Stimulated activated CD4-positive, alpha-beta T cell treated with anti-CD3 and anti-CD28 coated beads, Interleukin-12 subunit alpha, Interleukin-12 subunit beta, amount 100 ng/mL, for 4 hours (primary cell): ENCODE measurements at places on chromosomes 4 and X.

DNA sequence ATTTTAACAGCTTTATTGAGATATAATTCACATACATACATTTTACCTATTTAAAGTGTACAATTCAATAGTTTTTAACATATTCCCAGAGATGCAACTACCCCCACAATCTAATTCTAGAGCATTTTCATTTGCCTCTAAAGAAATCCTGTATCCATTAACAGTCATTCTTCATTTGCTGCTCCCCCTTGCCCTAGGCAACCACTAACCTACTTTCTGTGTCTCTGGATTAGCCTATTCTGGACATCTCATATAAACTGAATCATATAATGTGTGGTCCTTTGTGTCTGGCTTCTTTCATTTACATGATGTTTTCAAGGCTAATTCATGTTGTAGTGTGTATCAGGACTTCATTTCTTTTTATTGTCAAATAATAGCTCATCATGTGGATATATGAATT lies 105.1 kb upstream of the GRPR start:
- DNase-seq = no peak

DNA sequence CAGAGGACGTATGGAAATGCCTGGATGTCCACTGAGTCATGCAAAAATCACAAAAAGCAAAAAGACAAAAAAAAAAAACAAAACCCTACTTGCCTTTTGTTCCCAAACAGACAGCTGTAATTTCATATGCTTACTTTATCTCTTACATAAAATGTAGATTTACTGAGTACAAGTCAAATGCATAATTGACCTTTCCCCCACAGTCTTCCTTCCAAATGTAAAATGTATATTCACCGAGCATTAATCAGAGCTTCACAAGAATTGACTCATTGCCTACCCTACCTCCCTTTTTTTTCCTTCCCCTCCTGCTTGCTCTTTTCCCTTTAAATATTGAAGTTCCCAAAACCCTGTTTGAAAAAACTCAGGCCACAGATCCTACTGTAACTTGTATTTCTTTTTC lies 32.5 kb upstream of the TMPRSS11B start:
- no peak for DNase-seq

GRCh38 chr4:169682372-169683047 lies 62.1 kb downstream of the CLCN3 start:
- DNase-seq = no peak

- no peak for DNase-seq
These were observed 89.4 kb downstream of the AMMECR1 start for GRCh38 chrX:110228453-110228852.

- no peak for DNase-seq
These were observed 13.2 kb downstream of the GALNT7 start for GRCh38 chr4:173181848-173182247.

- no peak for DNase-seq
These were observed 77.5 kb downstream of the MSN start for GRCh38 chrX:65744965-65745364.

- no peak for DNase-seq
These were observed 12.5 kb downstream of the RASGEF1B start for GRCh38 chr4:81459228-81459627.

- DNase-seq = no peak
These were observed 29.9 kb downstream of the C4orf51 start for GRCh38 chr4:145709843-145710242.

DNA sequence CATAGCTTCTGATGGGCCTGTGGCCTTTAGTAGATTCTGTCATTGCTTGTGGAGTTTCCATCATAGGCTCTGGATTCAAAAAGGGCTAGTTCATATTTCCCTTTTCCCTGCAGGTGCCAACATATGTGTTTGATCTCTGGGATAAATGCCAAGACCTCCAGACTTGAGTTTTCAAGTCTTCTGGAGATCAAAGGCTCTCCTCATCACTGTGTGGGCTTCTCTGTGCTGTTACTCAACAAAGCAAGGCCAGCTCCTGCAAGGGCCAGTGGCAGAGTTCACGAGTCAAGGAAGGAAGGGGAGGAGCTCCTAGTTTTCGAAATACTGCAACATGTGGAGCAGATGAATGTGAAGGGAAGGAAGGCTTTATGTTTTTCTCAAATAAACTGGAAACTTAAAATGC lies 62.7 kb upstream of the SCML1 start:
- no peak for DNase-seq

GRCh38 chr4:79864500-79865200 lies 208.4 kb downstream of the ANTXR2 start:
- DNase-seq = no peak

- DNase-seq = no peak
These were observed 21.3 kb upstream of the SFRP2 start for GRCh38 chr4:153809916-153810810.

GRCh38 chr4:104424989-104425388 lies 69.7 kb downstream of the CXXC4 start:
- DNase-seq = no peak

GRCh38 chr4:35925806-35926205 lies 318.5 kb downstream of the ARAP2 start:
- DNase-seq = no peak

DNA sequence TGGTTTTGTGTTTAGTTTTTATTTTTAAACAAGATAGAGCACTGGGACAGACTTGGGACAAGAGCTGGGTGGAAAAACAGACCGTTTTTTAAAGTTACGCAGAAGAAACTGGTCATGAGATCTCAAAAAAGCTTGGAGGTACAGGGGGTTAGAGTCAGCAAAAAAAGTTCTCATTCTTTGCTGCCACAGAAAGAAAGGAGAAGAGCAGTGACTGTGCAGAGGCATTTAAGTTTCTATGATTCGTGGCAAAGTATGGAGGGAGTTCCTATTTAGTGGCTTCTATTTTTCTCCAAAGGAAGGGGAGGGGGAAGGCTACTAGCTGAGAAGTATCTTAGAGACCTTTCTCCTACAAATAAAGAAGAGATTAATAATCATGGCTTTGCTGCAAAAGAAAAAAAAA lies 68.3 kb downstream of the MANBA start:
- DNase-seq = no peak

GRCh38 chr4:103451341-103451740 lies 253.2 kb upstream of the CENPE start:
- DNase-seq = no peak

- no peak for DNase-seq
These were observed 47.9 kb downstream of the TMEM131L start for GRCh38 chr4:153514001-153514526.

DNA sequence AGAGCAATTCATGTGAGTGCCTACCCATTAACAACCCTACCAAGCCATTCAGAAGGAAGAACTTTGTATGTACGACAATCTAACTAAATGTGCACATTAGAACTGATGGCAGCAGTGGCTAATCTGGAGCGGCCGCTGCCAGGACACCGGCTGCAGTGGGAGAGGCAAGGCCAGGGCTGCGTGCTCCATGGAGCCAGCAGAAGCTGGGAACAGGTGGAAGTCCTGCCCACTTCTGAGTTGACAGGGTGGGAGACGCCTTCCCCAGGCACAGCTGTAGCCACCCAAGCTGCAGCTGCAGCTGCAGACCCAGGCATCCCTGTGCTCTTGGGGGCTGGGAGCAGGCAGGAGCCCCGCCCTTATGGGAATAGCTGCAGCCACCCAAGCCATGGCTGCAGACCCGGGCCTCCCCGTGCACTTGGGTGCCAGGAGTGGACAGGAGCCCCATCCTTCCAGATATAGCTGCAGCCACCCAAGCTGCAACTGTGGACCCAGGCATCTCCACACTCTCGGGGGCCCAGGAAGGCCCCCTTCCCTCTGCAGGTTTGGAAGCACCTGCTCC lies 79.1 kb upstream of the DDX60 start:
- DNase-seq = no peak

DNA sequence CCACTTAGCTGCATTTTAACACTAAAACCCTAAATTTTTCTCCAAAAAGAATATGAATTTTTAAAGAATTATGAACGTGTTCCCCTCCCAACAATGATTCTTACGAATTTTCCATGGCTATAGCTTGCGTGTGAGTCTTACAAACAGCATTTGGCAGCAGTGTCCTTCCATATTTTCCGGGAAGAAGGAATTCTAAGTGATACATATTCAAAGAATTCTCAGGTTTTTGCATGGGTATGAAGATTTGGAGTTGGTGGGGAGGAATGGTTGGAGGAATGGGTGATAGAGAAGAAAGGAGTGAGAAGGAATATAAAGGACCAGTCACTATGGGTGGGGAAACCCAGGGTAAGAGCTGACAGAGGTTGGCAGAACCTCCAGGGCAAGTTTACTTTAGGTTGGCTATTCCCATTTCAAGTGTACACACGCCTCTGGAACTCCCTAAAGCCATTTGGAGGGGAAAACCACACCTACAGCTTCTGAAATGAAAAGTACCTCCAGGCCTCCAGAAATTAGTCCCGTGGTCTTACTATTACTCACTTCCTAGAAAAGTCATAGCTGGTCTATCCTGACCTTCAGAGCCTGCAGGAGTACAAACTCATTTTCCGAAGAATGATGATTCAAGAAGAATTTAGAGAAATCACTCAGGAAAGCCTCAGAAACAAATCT lies 420.8 kb upstream of the DIPK2B start:
- DNase-seq = no peak

DNA sequence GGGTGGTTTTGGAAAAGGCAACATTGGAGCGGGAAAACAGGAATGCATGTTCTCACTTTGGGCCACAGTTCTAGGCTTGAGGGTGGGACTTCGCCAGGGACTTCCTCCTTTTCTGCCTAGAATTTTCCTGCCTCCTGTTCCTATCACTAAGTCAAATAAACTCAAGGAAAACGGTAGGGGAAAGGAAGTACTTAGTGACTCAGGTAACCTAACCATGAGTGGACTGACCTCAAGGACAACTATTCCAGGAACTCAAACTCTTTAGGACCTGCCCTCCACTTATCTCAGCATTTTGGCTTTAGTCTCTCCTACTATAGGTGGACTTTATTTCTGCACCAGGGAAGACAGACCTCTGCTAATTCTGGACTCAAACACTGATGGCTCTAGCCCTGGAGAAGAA lies 281.7 kb downstream of the ZNF674 start:
- no peak for DNase-seq

DNA sequence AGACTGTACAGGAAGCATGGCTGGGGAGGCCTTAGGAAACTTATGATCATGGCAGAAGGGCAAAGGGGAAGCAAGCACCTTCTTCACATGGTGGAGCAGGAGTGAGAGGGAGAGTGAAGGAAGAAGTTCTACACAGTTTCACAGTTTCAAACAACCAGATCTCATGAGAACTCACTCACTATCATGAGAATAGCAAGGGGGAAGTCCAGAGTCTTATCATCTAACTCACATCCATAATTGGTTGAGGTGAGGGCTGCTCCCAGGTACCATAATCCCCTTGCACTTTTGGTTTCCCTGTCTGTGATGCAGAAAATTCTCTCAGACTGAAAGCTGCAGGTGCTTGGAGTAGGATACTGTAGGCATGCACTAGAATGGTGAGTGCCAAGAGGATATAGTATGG lies 233.8 kb upstream of the CPEB2 start:
- DNase-seq = no peak
